ENCODE measurements at places on chromosomes 16 and 17. TPM values are rescaled to one million over a fixed set of nuclear protein-coding genes. Genes with fewer than 3 reads are reported as not detected.

RHBDL3 gene
- 0.24 TPM for total RNA-seq

STAT5A gene
- 7.8 TPM for total RNA-seq

C17orf50 gene
- total RNA-seq = not detected

NUDT16L1 gene
- 28.7 TPM for total RNA-seq

KREMEN2 gene
- 0.24 TPM for total RNA-seq

KRT27 gene
- not detected for total RNA-seq

CCDC200 gene
- not detected for total RNA-seq

ABCA8 gene
- total RNA-seq = not detected
